Activated T-helper 2 cell treated with anti-CD3 and anti-CD28 coated beads, Interferon-gamma antibody, Interleukin-2, Interleukin-4, amounts not matched to agents 10 μg/mL and 5 μg/mL and 100 μg/mL, durations not matched to agents 14 hours and 24 hours and 36 hours (primary cell): ENCODE measurements at places on chromosomes 7 and 10.

GRCh38 chr10:101859530-101859929 is 15.9 kb upstream of the KCNIP2 start:
- no peak overlapping the region for H3K4me3 ChIP-seq
- H3K36me3 ChIP-seq = peaks cover 33% of the 10 kb centered on the region
- H3K27ac ChIP-seq = no peak overlapping the region
- no peaks in the 10 kb centered on the region for H3K27me3 ChIP-seq

- DNase-seq = no peak
- H3K36me3 ChIP-seq = no peaks in the 10 kb centered on the region
- H3K4me3 ChIP-seq = no peak overlapping the region
- peaks cover 2% of the 10 kb centered on the region for H3K27me3 ChIP-seq
Observed at GRCh38 chr7:111919631-111920179, 286.5 kb downstream of the DOCK4 start.

DNA sequence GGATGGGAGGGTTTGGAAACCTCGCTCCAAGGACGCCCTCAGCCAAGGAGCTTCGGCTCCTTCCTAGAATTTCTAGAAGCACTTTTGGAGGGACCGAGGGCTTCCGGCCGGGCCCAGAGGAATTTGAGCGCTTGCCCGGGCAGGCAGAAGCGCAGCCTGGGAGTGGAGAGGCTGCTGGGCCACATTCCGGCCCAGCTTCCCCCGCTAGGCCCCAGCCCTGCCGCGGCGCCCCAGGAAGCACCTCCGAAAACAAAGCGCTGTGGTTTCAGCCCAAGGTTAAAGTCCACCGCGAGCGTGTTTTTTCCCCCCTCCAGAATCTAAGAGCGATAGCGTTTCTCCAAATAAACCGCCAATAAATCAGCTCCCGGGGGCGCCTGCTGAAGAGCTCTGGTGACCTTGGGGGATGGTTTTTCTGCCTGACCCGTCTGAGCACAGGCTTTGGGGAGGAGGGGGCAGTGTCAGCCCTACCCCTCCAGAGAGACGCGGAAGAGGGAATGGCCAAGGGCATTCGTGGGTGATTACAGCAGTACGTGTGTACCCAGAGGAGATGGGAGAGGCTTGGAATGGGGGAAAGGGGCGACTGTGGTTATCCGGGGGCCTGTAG is 5.7 kb upstream of the TNRC18 start:
- H3K27ac ChIP-seq = no peak overlapping the region
- DNase-seq = no peak
- peaks cover 46% of the 10 kb centered on the region for H3K27me3 ChIP-seq
- H3K4me1 ChIP-seq = peaks cover 11% of the 10 kb centered on the region
- no peaks in the 10 kb centered on the region for H3K36me3 ChIP-seq

DNA sequence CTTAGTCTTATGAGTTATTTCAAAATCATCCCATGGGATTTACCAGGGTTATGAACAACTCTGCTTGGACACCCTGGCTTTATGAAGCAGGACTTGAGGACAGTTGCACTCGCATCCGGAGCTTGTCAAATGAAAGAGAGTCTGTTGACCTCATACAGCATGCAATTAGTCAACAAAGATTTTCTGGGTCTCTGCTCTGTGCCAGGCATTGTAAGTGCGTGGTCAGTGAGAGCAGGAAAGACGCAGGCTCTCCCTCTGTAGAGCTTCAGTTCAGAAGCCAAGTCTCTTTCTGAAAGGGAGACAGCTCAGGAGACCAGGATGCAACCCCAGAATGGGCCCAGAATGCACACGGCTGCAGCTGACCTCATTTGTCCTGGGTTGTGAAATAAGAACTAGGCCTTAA is 45.5 kb upstream of the DMBT1 start:
- DNase-seq = no peak
- H3K27me3 ChIP-seq = peaks cover 5% of the 10 kb centered on the region
- H3K4me1 ChIP-seq = peaks cover 14% of the 10 kb centered on the region
- no peak overlapping the region for H3K4me3 ChIP-seq

DNA sequence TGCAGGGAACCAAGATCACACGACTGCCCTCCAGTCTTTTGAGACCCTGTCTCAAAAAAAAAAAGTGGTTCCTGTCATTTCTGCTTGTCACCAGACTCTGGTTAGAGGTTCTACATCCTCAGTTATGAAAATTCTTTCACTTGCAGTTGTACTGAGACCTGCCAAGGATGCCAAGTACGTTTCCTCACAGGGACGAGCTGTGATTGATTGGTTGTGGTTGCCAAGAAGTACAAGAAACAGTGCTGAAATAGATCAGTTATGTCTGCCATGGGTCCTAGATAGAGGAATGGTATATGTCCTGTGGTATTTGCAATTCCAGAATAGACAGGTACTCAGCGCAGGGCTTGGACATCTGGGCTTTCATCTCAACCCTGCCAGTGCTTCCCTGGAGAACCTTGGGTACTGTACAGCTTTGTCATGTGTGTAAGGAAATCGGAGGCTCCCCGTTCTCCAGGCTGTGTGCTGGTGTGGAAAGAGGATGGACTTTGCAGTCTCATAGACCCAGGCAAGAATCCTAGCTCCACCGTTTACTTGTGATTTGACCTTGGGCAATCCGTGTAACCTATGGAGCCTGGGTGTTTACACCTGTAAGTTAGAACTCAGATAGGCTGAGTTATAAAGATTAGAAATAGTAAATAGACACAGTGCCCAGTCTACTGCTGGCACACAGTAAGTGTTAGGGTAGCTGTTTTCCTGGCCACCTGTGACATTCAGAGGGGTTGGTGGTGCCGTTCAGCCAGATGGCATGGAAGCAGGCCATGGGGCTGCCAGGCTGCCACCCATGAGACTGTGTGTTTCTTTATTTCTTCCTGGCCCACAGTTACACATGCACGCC is 53.0 kb downstream of the COL13A1 start:
- H3K27ac ChIP-seq = no peak overlapping the region
- no peaks in the 10 kb centered on the region for H3K4me1 ChIP-seq
- H3K27me3 ChIP-seq = peaks cover 2% of the 10 kb centered on the region
- H3K36me3 ChIP-seq = no peaks in the 10 kb centered on the region
- DNase-seq = no peak

DNA sequence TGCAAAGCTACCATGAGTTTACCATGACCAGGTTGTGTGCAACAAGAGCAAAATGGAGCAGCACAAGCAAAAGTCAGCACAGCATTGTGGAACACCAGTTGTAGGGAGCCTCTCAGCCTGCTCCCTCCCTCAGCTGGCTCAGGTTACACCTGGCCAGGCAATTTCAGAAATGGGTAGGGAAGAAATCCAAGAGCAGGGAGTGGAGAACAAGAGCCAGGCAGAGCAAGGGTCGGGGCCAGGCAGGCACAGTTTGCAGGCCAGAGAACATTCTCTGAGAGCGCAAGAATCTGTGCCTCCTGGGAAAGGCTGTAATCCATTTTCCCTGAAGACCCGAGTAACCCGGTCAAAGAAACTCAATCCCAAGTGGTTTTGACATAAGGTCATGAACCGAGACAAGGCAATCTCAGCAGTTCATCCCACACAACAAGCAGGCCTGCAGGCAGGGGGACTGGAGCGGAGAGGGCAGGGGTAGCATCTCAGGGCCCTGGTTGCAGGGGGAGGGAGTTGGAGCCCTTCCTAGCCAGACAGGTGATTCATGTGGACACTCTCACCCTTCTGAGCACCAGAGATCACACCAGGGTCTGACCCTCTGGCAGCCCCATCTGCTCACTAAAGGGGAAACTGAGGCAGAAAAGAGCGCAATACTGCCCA is 258.4 kb downstream of the PLXNA4 start:
- peaks cover 14% of the 10 kb centered on the region for H3K4me1 ChIP-seq
- no peak for DNase-seq
- no peaks in the 10 kb centered on the region for H3K36me3 ChIP-seq
- H3K27ac ChIP-seq = no peak overlapping the region
- H3K27me3 ChIP-seq = peaks cover 28% of the 10 kb centered on the region

- no peak for DNase-seq
- peaks cover 3% of the 10 kb centered on the region for H3K4me1 ChIP-seq
- H3K27me3 ChIP-seq = peaks cover 20% of the 10 kb centered on the region
- H3K4me3 ChIP-seq = peak overlapping the region; percentile 68
- H3K36me3 ChIP-seq = peaks cover 28% of the 10 kb centered on the region
Observed at GRCh38 chr7:128030263-128030653, 979 bp downstream of the LRRC4 start.

DNA sequence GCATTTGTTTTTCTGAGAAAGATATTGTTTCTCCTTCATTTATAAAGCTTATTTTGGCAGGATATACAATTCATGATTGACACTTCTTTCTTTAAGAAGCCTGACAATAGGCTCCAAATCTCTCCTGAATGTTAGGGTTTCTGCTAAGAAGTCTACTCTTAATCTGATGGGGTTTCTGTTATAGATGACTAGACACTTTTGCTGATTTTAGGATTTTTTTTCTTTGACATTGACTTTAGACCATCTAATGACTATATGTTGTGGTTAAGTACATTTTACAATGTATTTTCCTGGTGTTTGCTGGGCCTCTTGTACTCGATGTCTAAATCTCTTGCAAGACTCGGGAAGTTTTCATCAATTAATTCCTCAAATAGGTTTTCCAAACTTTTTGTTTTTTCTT is 321.8 kb upstream of the SMIM30 start:
- no peaks in the 10 kb centered on the region for H3K4me1 ChIP-seq
- H3K36me3 ChIP-seq = no peaks in the 10 kb centered on the region
- H3K27ac ChIP-seq = no peak overlapping the region
- DNase-seq = no peak
- no peaks in the 10 kb centered on the region for H3K27me3 ChIP-seq

- no peak overlapping the region for H3K27ac ChIP-seq
- DNase-seq = no peak
- H3K36me3 ChIP-seq = no peaks in the 10 kb centered on the region
Observed at GRCh38 chr10:100979791-100980272, 7.5 kb downstream of the MRPL43 start.

GRCh38 chr7:5276611-5277010 is 6.1 kb upstream of the SLC29A4 start:
- peaks cover 9% of the 10 kb centered on the region for H3K27me3 ChIP-seq

DNA sequence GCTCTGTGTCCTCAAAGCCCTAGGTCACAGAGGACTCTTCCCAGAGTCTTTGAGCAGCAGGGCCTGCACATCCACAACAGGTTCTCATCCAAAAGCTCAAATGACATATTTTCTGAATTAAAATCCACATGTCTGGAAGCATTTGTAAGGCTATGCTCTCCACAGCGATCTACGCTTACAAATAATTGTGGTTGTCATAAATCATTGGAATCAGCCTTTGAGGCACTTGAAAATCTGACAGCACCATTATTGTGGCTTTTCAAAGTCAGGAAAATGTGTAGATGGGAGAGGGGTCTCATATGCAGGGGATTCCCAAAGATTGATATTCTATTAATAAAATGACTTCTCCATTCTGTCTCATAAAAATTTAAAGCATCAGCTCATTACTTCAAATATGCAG is 16.3 kb downstream of the GPR26 start:
- no peak overlapping the region for H3K4me3 ChIP-seq
- H3K36me3 ChIP-seq = no peaks in the 10 kb centered on the region
- H3K4me1 ChIP-seq = no peaks in the 10 kb centered on the region
- no peak overlapping the region for H3K27ac ChIP-seq
- no peak for DNase-seq
- H3K27me3 ChIP-seq = no peaks in the 10 kb centered on the region

DNA sequence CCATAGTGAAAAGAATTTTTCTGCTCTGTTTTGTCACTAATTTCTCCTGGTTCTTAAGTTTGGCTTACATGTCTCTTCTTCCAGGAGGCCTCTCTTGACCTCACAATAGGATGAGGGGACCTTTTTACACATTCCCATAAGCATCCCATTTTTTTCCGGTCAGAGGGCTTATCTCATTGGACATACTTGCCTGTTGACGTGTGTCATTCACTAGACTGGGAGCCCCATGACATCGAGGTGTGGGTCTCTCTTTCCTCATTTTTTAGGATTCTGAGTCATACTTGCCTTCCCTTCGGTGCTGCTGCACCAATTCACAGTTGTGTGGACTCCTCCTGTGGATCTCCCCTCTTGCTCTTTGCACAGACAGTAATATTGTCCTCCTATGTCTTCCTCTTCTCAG is 601.8 kb downstream of the GATA3 start:
- no peak overlapping the region for H3K4me3 ChIP-seq
- H3K27me3 ChIP-seq = peaks cover 2% of the 10 kb centered on the region
- DNase-seq = no peak

GRCh38 chr10:108632144-108632543 is 1291.2 kb downstream of the XPNPEP1 start:
- H3K27me3 ChIP-seq = no peaks in the 10 kb centered on the region
- H3K4me1 ChIP-seq = no peaks in the 10 kb centered on the region
- H3K27ac ChIP-seq = no peak overlapping the region
- no peak overlapping the region for H3K4me3 ChIP-seq

- peaks cover 28% of the 10 kb centered on the region for H3K36me3 ChIP-seq
- peaks cover 16% of the 10 kb centered on the region for H3K27me3 ChIP-seq
- H3K27ac ChIP-seq = no peak overlapping the region
- H3K4me1 ChIP-seq = peaks cover 9% of the 10 kb centered on the region
- no peak overlapping the region for H3K4me3 ChIP-seq
Observed at GRCh38 chr7:116259871-116260440, 49.6 kb downstream of the TES start.

DNA sequence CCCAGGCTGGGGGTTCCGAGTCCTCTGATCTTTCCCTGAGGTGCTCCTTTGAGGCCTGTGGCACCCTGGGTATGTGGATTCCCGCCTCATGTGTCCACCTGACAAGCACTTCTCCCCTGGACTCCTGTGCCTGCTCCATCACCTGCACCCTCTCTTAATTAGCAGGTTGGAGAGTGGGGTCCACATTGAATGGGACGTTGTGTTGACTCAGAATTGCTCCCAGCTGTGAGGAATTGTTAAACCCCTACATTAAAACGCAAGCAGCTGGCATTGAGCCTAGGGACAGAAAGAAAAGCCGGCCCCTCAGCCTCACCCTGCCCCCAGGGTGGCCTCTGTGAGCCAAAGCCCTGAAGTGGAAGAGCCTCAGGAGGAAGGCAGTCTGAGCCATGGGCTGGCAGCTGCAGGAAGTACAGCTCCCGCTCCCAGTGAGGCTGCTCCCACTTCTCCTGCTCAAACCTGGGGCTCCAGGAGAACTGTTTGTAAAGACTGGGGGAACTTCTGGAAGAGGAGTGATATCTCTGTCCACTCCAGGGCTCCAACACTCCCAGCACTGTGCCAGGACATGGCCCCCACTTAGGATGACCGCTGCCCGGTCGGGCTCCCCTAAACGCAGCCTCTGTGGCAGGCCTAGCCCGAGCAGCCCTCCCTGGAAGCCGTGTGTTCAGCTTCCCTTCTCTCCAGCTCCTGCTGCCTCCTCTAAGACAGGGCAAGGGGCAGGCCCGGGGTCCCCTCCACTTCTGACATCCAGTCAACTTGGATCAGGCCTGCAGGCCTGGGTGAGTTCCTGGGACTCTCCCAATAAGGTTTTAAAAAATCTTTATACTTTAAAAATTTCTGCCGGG is 1.8 kb upstream of the OPN4 start:
- H3K4me3 ChIP-seq = no peak overlapping the region
- H3K27ac ChIP-seq = no peak overlapping the region
- no peaks in the 10 kb centered on the region for H3K4me1 ChIP-seq
- DNase-seq = no peak

- no peak overlapping the region for H3K27ac ChIP-seq
- H3K4me1 ChIP-seq = peaks cover 15% of the 10 kb centered on the region
- DNase-seq = no peak
Observed at GRCh38 chr7:152702-153391, 39.5 kb upstream of the FAM20C start.
